ELF-1 (cell line): ENCODE measurements at places on chromosomes 16 and 17.

DNA sequence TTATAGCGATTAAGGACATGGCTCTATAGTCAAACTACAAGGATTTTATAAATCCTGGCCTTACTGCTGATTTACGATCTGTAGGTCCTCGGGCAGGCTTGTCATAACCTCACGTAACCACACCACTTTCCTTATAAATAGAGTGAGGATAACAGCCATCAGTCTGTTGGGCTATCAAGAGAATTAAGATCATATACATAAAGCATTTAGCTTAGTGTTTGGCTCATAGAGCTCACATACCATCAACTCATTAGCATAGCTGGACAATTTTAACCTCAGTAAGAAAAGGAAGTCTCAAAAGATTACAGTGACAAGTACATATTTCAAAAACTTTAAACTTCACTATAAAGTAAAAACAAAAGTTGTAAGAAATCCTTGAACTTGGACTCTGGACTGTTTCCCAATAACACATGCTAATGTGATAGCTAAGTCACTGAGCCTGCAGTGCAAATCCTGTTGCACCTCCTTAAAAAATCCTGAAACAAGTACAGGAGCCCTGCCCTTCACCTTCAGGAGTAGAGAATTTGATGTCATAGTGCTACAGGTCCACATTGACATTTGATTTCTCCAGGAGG, 20.8 kb upstream of the CLEC3A start:
- no peak for DNase-seq

DNA sequence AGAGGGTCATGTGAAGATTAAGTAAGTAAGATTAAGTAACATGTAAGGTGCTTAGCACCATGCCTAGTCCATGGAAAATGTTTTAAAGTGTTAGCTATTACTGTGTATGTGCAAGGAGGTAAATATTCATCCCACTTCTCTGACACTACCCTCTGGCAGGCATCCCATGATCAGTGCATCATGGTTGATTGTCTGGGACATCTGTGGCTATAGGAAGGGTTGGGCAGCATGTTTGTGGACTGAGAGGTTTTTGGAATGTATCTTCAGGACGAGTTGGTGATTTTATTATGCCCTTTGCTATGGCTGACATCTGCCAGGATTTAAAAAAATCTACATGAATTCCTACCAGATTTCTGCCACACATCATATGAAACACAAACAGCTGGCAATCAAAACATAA, 6.5 kb upstream of the TAOK1 start:
- no peak for DNase-seq

GRCh38 chr17:77718669-77718961, 239.9 kb upstream of the TNRC6C start:
- DNase-seq, result no peak

DNA sequence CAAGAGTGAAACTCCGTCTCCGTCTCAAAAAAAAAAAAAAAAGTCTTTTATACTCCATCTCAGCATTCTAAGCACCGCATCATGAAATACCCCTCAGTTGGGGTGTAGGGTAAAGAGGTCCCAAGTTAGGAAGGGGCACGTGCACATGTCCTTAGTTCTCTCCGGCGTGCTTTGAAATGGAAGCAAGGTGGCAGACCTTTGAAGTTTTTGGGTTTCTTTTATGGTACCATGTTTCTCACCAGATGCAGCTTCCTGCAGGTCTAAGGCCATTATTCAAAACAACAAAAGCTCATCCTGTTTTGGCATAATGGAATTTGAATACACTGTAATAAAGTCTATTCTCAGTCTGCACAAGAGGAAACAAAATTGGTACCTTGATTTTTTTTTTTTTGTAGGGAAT, 9.6 kb downstream of the EMC8 start:
- no peak for DNase-seq

- DNase-seq, result no peak
Observed at GRCh38 chr17:30950669-30951399, 20.0 kb upstream of the RNF135 start.

DNA sequence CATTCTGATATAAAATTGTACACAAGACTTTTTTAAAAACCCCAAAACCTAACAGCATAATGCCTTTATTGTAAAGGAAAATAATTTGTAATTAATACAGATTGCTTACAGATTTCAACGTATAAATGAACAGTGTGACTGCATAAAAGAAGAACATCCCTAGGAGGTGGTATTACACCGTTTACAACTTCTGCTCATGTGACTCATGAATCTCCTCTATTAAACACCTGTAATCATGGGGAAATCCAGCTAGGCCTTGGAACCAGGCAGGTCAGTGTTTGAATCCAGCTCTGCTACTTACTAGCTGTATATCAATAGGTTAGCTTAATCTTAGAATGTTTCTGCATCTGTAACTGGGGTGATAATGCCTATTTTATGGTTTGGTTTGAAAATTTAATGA, 15.2 kb downstream of the RABEP1 start:
- no peak for DNase-seq

- DNase-seq, result no peak
Observed at GRCh38 chr17:57276621-57277020, 20.3 kb downstream of the MSI2 start.

GRCh38 chr17:9195411-9195810, 174.1 kb downstream of the NTN1 start:
- DNase-seq, result no peak

GRCh38 chr17:30186761-30187160, 48.7 kb downstream of the SLC6A4 start:
- DNase-seq, result no peak

DNA sequence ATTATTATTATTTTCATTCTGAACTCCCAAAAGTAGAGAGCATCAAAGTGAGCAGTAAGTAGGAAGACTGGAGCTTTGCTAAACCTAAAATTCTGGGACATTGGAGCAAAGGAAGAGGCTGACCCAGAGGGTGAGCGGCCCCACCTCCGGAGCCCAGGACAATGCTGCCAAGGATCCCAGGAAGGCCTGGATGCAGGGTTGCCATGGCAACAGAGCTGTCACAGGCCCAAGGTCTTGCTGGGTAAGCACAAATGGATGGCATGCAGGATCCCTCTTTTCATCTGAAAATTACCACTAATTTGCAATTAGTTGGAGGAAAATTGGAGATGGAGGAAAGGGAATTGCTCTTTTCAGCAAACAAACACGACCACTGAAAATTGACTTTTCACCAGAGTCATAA, 457.9 kb upstream of the CDH5 start:
- peak; percentile 18 for DNase-seq

DNA sequence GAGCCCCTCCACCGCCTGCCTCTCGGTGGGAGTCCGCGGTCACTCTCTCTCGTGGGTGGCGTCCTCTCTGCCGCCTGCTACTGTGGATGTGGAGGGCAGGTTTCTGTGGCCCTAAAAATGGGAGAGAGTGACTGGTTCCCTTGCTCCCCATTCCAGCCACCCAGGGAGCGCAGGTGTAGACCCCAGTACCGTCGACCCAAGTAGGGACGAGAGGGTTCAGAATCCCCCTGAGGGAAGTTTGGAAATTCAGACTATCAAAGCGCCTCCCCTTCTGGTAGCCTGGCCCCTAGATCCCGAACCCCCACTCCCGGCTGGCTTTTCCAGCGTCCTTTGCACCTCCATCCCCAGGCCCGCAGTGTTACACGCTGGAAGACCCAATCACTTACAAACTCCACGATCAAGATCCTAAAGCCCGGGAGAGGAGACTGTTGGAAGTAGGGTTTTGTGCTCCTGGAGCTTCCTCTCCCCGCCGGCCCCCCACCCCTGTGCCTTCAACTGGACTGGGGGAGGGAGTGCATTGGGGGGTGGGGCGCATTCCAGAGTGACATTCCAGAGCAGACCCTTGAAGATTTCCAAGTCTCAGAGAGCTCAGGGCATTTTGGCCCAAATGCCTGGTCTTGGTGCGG, 991 bp downstream of the GPRC5C start:
- DNase-seq, result peak; percentile 71

GRCh38 chr16:14283786-14284185, 212.7 kb downstream of the MRTFB start:
- no peak for DNase-seq

- peak; percentile 88 for DNase-seq
Observed at GRCh38 chr17:29155966-29156338, 24.2 kb downstream of the MYO18A start.

DNA sequence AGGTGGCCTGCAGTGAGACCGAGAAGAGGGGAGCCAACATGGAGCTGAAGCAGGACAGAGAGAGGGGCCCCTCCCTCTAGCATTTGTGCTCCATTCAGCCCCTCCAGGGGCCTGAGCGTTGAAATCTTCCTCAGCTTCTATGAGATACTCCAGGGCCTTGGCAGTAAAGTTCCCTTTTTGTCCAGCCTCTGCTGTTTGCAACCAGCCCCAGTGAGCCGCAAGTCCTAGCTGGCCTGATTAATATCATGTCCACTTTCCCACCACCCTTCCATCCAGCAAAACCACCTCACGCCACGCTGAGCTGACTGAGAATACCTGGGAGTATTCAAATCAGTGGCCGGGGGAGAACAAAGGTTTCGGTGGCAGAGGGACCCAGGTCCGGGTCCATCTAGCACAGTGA, 11.7 kb upstream of the RPH3AL start:
- DNase-seq, result no peak

GRCh38 chr16:27528294-27528693, 21.4 kb downstream of the GTF3C1 start:
- DNase-seq, result no peak

DNA sequence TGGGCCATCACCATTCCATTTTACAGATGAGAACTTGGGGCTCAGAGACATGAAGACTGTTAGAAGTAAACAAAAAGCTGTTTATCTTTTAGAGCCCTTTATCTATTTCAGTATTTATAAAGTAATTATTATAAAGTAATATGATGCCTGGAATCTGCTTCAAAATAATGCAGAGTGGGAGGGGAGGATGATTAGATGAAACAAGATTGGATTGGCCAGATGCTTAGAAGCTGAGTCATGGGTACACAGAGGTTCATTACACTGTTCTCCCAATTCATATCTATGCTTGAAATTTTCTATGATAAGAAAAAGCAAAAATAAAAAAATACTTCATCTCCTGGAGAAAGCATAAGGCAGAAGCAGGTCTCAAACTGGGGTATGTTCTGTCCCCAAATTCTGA, 29.4 kb downstream of the TOM1L2 start:
- no peak for DNase-seq

GRCh38 chr17:27944546-27945332, 51.6 kb upstream of the LYRM9 start:
- no peak for DNase-seq

DNA sequence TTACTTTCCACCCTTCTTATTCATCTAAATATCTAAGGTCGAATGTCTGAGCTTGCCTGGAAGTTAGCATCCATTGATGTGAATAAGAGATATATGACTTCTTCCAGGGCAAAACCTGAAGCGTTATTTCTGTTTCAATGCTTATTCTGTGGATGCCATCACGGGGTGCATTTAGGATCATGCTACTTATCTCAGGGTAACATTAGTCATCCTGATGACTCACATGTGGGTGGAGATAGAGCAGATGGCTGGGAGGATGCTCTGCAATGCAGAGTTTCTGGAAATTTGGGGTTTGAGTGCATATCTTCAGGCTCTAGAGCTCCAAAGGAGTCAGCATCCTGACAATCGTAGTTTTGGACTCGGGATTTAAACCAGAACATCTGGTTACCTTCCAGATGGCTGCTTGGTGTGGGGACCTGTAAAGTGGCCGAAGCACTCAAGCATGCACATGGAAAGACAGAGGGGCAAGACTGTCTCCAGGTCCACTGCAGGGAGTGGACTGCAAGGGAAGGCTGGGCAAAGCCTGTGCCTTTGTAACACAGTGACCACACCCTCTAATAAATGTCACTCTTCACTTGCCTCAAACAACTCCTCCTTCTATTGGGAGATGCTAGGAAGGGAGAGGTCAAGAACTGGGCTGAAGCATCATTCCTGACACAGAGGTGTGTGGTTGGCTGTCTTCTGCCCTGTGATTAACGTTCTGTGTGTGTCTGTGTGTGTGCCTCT, 175.2 kb upstream of the SALL1 start:
- no peak for DNase-seq

DNA sequence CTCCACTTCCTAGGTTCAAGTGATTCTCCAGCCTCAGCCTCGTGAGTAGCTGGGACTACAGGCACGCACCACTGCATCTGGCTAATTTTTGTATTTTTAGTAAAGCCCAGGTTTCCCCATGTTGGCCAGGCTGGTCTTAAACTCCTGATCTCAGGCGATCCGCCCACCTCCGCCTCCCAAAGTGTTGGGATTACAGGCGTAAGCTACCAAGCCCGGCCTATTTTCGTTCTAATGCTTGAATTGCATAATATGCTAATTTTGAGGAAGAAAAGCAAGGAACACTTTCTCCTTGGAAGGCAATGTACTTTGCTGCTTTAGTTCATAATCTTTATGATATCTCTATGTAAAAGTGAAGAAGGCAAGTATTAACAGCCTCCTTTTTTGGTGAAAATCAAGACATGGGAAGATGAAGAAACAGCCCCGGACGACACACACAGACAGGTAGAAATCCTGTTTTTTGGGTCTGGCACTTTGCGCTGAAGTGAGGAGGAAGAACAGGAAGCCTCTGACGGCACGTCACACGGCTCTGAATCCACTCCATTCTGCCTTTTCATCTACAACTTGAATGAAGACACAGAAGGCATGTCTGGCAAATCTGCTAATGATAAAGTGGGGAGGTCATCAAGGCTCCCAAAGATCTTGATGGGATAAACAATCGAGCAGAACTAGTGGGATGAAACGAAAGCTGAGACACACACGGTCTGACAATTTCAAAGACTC, 24.9 kb downstream of the VPS53 start:
- no peak for DNase-seq

DNA sequence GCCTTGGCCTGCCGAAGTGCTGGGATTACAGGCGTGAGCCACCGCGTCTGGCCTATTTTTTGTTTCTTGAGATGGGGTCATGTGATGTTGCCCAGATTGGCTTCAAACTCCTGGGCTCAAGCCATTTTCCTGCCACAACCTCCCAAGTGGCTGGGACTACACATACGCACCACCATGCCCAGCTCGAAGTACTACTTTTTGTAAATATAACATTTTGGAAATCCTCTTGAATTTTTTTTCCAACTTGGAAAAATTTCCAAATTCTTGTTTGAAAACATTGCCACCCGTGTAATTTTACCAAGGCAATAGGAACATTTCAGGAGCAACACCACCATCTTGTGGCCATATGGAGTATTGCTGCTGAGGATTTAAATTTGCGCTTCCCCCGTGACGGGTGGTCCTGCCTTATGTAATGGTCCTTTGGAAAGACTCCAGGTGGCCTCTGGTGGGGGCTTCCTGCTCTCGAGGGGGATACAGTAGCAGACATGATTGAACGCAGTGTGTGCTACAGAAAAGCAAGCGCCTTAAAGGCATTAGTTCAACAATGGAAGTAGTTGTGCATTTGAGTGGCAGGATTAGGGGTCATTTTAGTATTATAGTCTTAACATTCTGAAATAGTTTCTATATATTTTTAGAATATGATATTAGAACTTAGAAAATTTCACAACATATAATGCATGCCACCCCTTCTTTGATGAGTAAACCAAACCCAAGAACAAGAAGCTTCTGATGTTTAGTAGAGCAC, 8.0 kb downstream of the FLYWCH1 start:
- DNase-seq, result peak; percentile 77

GRCh38 chr16:50992350-50993032, 158.6 kb downstream of the SALL1 start:
- DNase-seq, result no peak
